ENCODE measurements at places on chromosomes 11 and 22.

- no peak for DNase-seq
Observed at GRCh38 chr11:1083621-1084551, 9.2 kb downstream of the MUC2 start.

- DNase-seq = no peak
Observed at GRCh38 chr11:113159988-113160807, 154.2 kb upstream of the TTC12 start.

GRCh38 chr11:128488471-128488870, 98.9 kb downstream of the ETS1 start:
- DNase-seq = no peak

DNA sequence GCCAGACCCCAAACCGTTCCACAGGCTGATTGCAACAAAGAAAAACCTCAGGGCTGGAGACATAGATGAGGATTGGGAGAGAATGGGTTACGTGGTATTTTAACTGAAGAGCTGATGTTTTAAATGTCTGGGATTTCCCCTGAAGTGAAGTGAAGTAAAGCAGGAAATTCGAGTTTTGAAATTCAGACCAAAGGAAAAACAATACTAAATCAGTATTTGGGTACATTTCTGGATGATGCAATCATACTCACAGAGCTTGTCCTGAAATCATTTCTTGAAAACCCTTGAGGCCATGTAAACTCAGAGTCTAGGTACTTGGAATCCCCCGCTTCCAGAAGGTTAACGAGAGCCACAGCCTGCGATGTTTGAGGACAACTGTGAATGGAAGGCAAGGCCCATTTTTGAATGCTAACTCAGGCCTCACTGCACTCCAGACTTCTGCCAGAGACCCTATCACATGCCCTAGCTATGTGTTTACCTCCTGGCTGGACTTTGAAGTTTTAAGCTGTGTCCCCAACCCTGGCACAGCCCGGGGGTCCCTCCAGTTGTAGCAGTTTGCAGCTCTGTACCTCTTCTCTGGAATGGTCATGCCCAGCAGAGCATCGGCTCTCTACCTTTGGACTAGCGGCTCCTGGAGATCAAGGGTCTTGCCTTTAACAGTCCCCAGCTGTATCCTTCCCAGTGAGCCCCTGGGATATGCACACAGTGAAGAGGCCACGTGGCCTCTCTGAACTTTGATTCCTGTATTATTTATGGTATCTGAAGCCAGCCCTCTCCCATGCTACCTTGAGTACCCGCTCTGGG, 5.4 kb upstream of the FTH1 start:
- no peak for DNase-seq

DNA sequence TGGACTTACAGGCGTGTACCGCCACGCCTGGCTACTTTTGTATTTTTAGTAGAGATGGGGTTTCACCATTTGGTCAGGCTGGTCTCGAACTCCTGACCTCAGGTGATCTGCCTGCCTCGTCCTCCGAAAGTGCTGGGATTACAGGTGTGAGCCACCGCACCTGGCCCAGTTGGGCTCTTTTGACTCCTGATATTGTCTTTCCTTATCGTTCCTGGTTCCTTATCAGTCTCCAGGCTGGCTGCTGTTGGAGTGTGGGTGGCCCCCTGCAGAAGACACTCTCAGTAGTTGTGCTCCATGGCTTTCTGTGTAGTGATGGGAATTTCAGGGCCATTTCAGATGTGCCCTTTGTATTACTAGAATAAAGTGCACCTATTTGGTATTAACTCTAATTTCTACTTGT, 55.3 kb downstream of the C22orf31 start:
- DNase-seq = no peak

- no peak for DNase-seq
Observed at GRCh38 chr11:130369713-130370112, 55.0 kb upstream of the ZBTB44 start.
